AG20443 (cell line): ENCODE measurements at places on chromosomes 5 and 9.

- DNase-seq: peak; percentile 12
These were observed 1264.5 kb upstream of the ACO1 start for GRCh38 chr9:31119890-31120454.

GRCh38 chr9:123253204-123253603 is 15.2 kb downstream of the STRBP start:
- DNase-seq: no peak

DNA sequence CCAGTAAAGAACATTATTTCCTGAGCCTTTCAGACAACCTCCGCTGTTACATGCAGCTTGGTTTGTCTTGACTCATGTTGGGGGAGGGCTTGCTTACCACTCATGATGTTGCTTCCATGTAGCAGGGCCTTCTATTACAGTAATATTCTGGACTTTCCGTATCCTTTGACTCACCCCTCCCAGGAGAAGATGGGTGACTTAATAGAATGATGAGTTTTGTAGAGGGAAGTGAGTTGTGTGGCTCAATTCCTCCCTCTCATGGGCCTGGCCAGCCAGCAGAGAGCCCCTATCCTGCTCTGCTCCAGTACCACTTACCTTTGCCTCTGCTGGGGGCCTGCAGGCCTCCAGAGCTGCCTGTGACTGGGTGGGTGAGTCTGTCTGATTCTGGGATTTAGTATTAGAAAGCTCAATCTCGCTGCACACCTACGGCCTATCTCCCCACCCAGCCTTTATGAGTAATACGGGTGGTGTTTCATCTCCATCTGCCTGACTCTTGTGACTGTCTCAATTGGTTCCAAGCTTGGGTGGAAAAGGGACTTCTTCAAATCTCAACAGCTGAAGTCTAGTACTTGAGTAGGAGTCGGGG is 52.6 kb upstream of the KLF9 start:
- peak; percentile 75 for DNase-seq

DNA sequence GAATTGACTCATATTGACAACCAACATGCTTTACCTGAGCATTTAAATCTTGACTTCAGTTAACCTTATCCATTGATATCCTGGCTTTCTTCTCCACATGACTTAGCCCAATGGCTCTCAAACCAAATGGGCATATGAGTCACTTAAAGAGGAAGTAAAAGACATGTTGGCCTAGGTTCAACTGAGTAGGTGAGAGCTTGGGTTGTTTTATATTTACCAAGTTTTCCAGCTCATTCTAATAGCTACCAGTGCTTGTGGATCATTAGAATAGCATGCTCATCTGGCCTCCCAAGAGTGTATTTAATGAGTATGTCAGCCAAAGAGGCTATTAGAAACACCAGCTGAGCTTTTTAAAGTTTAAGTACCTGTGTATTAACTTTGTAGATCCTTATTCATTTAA is 1049.0 kb downstream of the PTPRD start:
- no peak for DNase-seq

DNA sequence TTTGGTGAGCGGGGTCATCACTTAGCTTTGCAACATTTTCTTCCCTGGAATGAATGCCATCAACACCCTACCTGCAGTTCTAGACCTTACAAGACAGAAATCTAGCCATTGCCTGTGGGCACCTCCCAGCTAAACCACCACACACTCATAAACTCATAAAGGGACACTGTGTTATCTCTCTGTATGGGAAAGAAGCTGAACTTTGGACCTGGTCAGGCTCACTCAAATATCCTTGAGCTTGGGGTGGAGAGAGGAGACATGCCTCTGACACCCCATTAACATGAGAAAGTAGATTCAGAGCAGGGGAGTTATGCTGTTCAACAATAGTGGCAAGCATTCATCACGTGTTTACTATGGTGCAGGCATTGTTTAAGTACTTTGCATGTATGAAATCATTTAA is 205.6 kb downstream of the ZNF462 start:
- DNase-seq: no peak
